Activated CD4-positive, alpha-beta T cell treated with anti-CD3 and anti-CD28 coated beads, Interleukin-2, amount 50 U/mL, for 4 hours (primary cell): ENCODE measurements at places on chromosomes 4 and X.

- DNase-seq: no peak
These were observed 95.7 kb upstream of the GRIA3 start for GRCh38 chrX:123088331-123088730.

DNA sequence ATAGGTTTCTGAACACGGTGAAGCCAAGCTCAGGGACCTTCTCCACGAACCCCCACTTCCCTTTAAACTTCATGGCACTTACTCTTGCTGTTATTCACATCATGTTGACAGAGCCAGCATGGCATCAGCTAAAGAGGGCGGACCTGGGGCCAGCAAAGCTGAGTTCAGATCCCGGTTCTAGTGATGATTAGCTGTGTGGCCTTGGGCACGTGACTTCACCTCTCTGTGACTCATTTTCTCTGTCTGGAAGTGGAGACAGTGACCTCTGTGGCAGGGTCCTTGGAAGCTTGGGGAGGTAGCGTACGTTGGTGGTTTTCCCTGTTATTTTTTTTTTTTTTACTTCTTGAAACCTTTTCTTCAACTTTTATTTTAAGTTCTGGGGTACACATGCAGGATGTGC lies 13.4 kb downstream of the EVC start:
- no peak for DNase-seq

GRCh38 chr4:172207258-172207657 lies 394.1 kb downstream of the GALNTL6 start:
- DNase-seq: no peak

GRCh38 chr4:21083413-21083812 lies 383.2 kb downstream of the PACRGL start:
- no peak for DNase-seq

DNA sequence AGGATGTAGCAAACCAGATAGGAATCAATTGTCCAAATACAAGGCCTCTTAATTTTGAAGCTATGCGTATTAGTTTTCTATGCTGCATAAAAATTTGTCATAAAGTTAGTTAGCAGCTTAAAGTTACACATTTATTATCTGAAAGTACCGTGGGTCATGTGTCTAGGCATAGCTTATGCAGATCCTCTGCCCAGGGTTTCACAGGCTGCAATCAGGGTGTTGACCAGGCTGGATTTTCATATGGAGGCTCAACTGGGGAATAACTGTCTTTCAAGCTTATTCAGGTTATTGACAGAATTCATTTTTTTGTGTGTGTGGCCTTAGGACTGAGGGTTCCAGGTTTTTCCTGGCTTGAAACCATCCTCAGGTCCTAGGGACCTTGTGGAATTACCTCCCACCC lies 265.1 kb downstream of the SLC39A8 start:
- no peak for DNase-seq

- no peak for DNase-seq
These were observed 1483.2 kb downstream of the PCDH7 start for GRCh38 chr4:32203340-32203739.

- DNase-seq: no peak
These were observed 2.7 kb downstream of the PDLIM5 start for GRCh38 chr4:94454405-94454804.

DNA sequence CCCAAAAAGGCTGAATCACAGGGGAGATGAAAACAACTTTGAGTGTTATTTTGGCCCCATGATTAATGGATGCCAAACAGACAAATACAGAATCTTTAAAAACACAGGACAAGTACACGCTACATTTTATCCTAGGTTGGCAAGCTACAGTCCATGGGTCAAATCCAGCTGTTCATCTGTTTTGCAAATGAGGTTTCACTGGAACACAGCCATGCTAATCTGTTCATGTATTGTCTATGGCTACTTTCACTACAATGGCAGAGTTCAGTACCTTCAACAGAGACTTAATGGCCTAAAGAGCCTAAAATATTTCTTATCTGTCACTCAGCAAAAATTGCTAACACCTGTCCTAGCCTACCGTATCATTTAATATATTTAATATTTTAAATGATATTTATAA lies 1548.5 kb upstream of the IGFBP7 start:
- DNase-seq: no peak

GRCh38 chr4:25865586-25865985 lies 2.8 kb upstream of the SEL1L3 start:
- DNase-seq: no peak

GRCh38 chrX:22060415-22061280 lies 28.5 kb downstream of the PHEX start:
- no peak for DNase-seq
